ENCODE measurements at places on chromosomes 7 and 10.

- no peak for DNase-seq
Measured at GRCh38 chr7:8015746-8016120, 47.1 kb downstream of the GLCCI1 start.

DNA sequence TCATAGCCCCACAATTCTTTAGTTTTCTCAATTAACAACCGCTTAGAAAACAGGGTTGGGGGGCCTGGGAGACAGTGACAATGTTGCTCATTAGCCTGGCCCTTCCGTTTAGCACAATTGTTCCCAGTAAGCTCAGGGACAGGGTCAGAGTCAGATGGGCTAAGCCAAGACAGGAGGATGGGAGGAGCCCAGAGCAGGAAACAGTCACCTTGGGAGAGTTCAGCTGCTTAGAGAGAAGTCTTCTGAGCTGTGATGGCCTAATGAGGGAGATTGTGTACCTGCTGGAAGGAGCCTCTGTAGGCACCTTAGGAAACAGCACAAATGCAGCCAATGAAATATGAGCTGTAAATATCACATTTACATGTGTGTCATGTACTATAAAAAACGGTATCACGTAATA is 35.9 kb downstream of the SVOPL start:
- DNase-seq: no peak

DNA sequence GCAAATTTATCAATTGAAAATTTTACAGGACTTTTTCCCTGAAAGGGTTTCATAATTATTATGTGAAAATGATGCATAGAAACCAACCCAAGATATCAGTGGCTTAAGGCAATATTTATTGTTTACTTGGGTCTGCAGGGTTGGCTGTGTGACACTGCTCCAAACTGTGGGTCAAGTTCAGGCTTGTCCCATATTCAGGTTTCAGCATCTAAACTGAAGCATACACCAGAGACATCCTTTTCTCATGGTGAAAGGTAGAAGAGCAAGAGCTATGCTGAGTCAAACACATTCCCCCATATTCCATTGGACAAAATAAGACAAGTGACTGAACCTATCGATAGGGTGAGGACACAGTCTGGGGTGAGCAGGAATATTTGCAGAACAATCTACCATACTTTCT is 110.9 kb downstream of the MAPK8 start:
- DNase-seq: no peak

DNA sequence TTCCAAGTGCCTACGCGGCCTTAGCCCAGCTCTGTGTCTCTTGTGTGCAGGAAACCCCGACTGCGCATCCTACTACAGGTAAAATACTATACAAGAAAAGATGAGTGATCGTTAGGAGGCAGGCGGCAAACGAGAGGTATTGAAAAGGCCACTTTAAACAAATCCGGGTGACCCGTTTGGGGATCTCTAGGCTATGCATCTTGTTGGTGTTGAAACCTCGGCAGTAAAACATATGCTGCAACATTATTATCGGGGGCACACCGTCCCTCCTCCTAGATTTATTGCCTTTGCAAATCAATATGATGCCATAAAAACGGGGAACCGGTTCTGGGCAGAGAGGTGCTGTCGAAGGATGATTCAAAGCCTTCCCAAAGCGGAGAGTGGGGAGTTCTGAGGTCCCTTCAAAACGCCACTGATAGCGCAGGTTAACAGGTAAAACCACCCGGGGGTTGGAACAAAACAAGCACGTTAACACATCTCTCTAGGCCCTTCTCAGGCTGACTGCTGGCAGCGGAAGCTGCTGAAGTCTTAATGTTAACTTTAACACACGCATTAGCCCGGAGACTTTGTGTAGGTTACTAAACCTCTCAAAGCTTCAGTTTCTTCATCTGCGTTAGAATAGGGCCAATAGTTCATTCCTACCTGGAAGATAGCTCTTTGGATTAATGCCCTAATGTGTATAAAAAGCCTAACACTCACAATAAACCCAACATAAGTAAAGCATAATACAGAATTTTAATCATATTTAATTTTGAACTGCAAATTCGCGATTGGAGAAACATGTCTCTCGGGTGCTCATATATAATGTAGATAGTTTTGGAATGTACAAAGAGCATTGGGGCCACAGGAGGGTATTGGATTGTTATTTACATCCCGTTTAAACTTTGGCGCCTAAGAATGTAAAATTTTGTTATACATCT is 2.6 kb upstream of the TBX20 start:
- no peak for DNase-seq
